ENCODE measurements at places on chromosomes 12 and 14. TPM values are rescaled to one million over a fixed set of nuclear protein-coding genes. Genes with fewer than 3 reads are reported as not detected.

Gene CLEC4A
- total RNA-seq = not detected

- no peak for DNase-seq
Measured at GRCh38 chr12:14284184-14284722, 81.2 kb upstream of the ATF7IP start.

DNA sequence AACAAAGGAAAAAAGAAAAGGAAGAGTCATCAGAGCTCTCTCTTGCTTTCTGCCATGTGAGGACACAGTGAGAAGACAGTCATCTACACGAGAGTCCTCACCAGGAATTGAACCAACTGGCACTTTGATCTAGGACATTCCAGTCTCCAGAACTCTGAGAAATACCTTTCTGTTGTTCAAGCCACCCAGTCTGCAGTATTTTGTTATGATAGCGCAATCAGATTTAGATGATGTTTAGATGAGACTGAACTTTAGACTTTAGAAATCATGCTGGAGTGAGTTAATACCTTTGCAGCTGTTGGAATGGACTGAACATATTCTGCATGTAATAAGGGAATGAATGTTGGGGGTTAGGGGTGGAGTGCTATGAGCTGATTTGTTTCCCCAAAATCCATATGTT lies 28.1 kb upstream of the RAB21 start:
- no peak for DNase-seq

- DNase-seq = no peak
Measured at GRCh38 chr12:127811988-127812387, 455.0 kb upstream of the TMEM132C start.

GRCh38 chr12:49648712-49649003 lies 25.3 kb downstream of the PRPF40B start:
- no peak for DNase-seq

Gene ADCY4
- total RNA-seq = 115 TPM

- DNase-seq = no peak
Measured at GRCh38 chr14:55123101-55123500, 6.0 kb upstream of the LGALS3 start.

Gene CNTN1
- under 0.01 TPM for total RNA-seq

Gene OR6C2
- total RNA-seq = not detected

Gene AQP2
- total RNA-seq = not detected

Gene PNMA1
- 38.5 TPM for total RNA-seq

GRCh38 chr14:87813211-87813610 lies 179.8 kb downstream of the GALC start:
- DNase-seq = no peak
